ENCODE measurements at places on chromosomes 13 and 19.
A peak's percentile ranks its signal among the peaks of the same experiment; 100 is the strongest.

GRCh38 chr13:107734891-107735625 is 480.3 kb downstream of the LIG4 start:
- DNase-seq: no peak

GRCh38 chr13:78596736-78597601 is 6.4 kb downstream of the POU4F1 start:
- DNase-seq: no peak

- no peak for DNase-seq
Observed at GRCh38 chr13:68078469-68078868, 848.3 kb upstream of the PCDH9 start.

DNA sequence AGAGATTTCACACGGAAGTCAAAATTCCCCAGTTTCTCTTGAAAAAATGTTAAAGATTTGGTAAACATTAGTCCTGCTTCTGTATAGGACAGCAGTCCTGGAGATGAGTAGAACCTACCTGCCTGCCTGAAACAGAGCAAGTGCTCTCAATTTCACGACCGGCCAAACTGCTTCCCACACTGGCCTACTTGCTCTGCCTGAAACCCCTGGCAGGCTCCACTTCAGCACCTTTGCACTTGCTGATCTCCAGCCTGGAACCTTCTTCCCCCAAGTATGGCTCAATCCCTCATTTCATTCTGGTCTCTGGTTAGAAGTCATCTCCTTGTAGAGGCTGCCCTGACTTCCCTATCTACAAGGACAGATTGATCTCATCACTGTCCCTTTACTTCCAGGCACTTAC is 271.4 kb downstream of the DLEU7 start:
- DNase-seq: no peak

GRCh38 chr19:10864538-10864899 is 6.8 kb upstream of the CARM1 start:
- peak; percentile 83 for DNase-seq

GRCh38 chr13:51112771-51113170 is 1.7 kb upstream of the C13orf42 start:
- no peak for DNase-seq

- no peak for DNase-seq
Observed at GRCh38 chr13:97974773-97975172, 21.3 kb downstream of the IPO5 start.

DNA sequence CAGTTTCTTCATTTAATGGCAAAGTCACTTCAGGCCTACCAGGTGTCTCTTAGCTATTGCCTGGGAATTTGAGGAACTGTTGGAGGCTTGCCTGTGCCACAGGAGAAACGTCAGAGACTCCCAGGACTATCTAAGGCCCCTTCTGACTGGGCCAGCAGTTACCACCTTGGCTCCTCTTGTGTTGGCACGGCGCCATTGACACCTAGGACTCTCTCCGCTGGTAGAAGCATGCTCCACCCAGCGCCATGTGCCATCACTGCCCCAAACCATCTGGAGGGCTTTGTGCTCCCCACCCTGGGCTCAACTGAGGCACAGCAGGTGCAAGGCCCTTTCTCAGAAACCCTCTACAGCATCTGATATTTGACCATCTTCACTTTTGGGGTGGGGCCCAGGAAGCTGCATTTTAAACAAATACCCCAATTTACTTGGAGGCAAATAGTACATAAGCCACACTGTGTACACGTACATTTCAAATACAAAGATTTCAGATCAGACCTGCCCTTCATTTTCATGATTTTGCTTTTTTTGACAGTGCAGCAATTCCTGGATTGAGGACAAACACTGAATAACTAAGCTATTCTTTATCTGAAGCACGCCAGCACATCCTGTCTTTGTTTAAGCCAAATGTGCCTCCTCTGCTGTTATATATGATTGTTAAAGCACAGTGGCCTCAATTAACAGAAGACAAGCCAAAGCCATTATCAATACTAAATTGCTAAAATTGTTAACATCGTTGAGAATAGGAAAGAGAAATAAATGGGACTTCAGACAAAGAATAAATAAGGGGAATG is 59.9 kb upstream of the TPP2 start:
- no peak for DNase-seq

DNA sequence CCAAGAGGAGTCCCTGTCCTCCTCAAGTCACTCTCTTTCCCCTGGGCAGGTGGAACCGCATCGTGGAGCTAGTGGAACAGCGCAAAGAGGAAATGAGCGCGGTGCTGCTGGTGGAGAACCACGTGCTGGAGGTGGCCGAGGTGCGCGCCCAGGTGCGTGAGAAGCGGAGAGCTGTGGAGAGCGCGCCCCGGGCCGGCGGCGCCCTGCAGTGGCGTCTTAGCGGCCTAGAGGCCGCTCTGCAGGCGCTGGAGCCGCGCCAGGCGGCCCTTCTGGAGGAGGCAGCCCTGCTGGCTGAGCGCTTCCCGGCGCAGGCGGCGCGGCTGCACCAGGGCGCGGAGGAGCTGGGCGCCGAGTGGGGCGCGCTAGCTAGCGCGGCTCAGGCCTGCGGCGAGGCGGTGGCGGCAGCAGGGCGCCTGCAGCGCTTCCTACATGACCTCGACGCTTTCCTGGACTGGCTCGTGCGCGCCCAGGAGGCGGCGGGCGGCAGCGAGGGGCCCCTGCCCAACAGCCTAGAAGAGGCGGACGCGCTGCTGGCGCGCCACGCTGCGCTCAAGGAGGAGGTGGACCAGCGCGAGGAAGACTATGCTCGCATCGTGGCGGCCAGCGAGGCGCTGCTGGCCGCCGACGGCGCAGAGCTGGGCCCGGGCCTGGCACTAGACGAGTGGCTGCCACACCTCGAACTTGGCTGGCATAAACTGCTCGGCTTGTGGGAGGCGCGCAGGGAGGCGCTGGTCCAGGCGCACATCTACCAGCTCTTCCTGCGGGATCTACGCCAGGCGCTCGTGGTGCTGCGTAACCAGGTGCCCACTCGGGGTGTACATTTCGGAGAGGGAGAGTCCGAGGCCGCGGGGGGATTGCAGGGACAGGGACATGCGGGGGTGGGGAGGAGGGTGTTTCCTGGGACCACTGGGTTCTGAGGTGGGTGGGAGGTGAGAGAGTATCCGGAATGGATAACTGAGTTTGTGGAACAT is 52.8 kb downstream of the SPTBN4 start:
- no peak for DNase-seq

GRCh38 chr19:4108767-4109625 is 14.9 kb downstream of the MAP2K2 start:
- peak; percentile 90 for DNase-seq
